Stimulated activated CD8-positive, alpha-beta memory T cell treated with anti-CD3 and anti-CD28 coated beads, Interleukin-4, amount 100 ng/mL, for 4 hours (primary cell): ENCODE measurements at places on chromosomes 5 and 9.

DNA sequence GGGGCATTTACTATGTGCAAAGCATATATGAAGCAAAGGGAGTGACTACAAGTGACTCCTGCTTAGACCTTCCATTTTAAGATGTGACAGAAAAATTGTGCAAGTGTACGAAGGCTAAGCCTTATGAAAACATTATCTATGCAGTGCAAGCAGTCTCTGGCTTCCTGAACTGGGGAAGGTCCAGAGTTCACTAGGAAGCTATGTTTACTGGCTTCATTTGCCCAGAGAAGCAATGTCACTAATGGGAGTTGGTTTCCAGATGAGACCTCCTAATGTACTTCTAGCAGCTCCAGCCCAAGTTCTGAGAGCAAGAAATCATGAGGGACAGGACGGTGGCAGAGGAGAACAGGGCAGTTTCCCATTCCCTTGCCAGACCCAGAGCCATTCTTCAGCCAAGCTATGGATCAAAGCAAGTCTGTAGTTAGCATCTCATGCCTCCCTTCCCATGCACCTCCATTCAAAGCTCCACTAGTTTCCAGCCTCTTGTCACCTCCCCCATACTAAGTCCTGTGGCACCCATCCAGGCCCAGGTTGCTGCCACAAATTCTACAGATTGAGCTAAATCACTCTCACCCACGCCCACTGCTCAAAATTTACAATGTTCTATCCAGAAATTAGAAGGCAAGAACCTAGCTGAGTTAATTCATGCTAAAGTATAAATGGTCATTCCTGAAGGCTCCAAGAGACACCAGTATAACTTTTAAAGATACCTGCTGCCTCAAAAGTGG, 21.8 kb downstream of the MCTP1 start:
- DNase-seq = no peak

- no peak for DNase-seq
These were observed 144.9 kb downstream of the MTX3 start for GRCh38 chr5:79846198-79846521.

GRCh38 chr5:36734422-36734821, 128.0 kb downstream of the SLC1A3 start:
- DNase-seq = no peak

- no peak for DNase-seq
These were observed 175.1 kb upstream of the PITX1 start for GRCh38 chr5:135208903-135209721.

GRCh38 chr9:87551772-87552217, 54.1 kb downstream of the DAPK1 start:
- no peak for DNase-seq

- DNase-seq = no peak
These were observed 60.3 kb downstream of the ANKRD33B start for GRCh38 chr5:10624206-10624605.

DNA sequence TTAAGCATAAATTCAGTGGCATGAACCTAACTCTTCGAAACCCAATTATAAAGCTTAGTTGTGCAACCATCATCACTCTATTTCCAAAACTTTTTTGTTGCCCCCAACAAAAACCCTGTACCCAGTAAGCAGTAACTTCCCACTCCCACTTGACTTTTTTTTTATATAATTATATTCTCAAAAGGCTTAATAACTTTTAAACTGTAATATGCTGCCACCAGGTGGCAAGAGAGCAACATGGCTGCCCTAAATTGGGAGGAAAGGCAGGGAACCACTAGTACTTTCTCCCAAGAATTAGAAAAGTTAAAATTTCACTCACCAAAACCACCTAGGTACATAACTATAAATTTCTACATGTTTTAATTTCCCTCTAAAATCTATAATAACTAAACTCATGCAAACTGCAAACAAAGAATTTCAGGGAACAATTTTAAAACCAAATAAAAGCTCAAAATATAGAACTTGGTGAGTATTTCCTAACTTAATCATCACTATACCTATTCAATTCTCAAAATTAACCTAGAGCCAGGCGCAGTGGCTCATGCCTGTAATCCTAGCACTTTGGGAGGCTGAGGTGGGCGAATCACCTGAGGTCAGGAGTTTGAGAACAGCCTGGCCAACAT, 50.2 kb upstream of the RNF38 start:
- no peak for DNase-seq

GRCh38 chr5:80348171-80348570, 28.4 kb downstream of the SPZ1 start:
- no peak for DNase-seq

- no peak for DNase-seq
These were observed 219.2 kb downstream of the MEF2C start for GRCh38 chr5:88663793-88664216.

- DNase-seq = no peak
These were observed 127.2 kb upstream of the ADAMTSL1 start for GRCh38 chr9:18346745-18347144.

DNA sequence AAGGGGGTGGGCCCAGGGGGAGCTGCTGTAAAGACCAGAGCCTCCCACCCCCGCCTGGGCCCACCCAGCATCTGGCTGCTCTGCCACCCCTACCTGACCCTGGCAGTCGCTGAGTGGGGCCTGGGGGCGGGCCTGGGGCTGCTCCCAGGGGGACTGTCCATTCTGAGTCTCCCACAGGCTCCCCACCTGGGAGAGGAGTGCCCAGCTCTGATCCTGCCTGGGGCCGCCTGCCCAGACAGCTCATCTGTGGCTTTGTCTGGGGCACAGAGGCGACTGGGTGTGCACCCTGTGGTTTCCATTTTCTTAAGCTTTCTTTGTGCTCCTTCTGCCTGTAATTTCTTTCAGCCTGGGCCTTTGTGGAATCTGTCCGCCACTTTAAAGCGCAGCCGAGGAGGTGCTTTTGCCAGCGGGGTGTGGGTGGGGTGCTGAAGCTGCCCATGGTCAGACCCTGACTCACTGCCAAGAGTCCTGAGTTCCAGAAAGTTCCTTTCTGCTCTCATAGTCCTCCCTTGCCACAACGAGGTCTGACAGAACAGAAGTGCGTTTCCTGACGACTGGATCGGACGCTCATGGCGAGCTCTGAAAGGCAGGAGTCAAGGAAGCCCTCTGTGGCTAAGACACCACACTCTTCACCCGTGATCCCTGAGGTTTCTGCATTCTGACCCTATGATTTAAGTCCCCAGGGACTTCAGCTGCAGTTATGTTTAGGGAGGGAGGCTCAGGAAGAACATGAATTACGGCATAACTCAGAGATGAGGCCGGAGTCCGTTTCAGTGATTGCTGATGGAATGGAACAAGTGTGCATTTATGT, 225.0 kb downstream of the FANCC start:
- DNase-seq = no peak

DNA sequence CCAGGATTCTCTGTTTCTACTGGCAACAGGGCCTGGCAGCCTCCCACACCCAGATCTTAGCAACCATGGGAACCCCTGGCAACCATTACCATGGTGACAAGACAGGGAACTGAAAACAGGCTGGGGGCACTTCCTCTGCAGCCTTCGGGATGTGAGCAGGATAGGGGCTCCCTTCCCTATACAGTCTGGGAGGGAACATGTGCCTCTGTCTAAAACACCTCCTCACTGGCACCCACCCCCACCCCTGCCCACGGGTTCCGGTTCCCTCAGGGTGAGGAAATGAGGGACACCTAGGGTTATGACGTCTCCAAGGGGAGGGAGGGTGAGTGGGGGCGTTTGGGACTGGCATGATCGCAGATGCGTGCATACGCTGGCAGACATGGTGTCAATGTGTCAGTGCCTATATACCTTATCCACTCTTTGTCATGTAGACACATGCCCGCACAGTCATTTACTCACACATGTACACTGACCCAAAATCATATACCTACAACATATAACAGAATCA, 3.0 kb upstream of the DNAJB5 start:
- DNase-seq = peak; percentile 50

GRCh38 chr5:34867660-34868059, 28.7 kb downstream of the TTC23L start:
- no peak for DNase-seq

- DNase-seq = no peak
These were observed 142.2 kb downstream of the PLCXD3 start for GRCh38 chr5:41368158-41368557.

GRCh38 chr5:172699999-172700364, 58.9 kb downstream of the NEURL1B start:
- no peak for DNase-seq

DNA sequence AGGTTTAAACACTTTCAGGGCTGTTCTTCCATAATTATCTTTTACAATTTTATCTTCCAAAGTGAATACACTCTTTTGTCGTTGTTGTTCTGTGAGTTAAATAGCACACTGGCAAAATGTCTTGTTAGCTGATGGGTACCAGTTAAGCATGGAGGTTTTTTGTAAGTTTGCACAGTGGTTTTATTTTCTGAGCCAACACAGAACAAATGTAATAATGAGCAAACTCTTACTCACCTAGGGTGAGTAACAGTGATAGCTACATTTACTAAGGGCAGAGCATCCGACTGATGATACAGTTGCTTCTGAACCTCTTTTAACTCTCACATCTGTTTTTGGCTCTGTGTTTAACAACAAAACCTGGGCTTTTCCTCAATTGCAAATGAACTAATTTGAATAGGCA, 103.2 kb downstream of the CTNND2 start:
- no peak for DNase-seq

GRCh38 chr5:61575103-61575502, 243.0 kb downstream of the ZSWIM6 start:
- DNase-seq = no peak

DNA sequence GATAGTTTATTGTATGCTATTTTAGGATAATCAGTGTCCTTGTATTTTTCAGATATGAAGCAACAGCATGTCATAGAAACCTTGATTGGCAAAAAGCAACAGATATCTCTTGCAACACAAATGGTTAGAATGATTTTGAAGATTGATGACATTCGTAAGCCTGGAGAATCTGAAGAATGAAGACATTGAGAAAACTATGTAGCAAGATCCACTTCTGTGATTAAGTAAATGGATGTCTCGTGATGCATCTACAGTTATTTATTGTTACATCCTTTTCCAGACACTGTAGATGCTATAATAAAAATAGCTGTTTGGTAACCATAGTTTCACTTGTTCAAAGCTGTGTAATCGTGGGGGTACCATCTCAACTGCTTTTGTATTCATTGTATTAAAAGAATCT, 14.5 kb downstream of the CCT5 start:
- DNase-seq = no peak

- DNase-seq = no peak
These were observed 3.4 kb downstream of the LRRC70 start for GRCh38 chr5:62581836-62582597.

- no peak for DNase-seq
These were observed 256.5 kb upstream of the FBXL7 start for GRCh38 chr5:15243301-15244020.

- no peak for DNase-seq
These were observed 10.5 kb upstream of the TRIM36 start for GRCh38 chr5:115180165-115180709.

DNA sequence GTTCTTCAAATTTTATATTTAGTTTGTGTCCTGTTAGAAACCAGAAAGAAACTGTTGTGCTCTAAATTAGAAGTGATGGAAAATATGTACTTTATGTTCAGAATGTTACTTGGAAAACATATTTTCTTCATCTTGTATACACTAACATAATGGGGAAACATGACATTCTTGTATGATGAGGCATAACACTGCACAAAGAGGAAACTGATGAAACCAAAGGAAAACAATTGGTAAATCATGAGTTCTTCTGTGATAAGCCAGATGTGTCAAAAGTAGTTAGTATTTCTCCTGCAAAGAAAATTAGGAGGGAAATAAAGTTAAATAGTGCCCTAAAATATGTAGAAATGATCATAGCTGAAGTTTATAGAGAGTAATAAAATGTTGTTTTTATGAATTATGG, 111.1 kb upstream of the FBN2 start:
- no peak for DNase-seq

GRCh38 chr9:131583836-131584555, 38.7 kb downstream of the PRRT1B start:
- DNase-seq = no peak

DNA sequence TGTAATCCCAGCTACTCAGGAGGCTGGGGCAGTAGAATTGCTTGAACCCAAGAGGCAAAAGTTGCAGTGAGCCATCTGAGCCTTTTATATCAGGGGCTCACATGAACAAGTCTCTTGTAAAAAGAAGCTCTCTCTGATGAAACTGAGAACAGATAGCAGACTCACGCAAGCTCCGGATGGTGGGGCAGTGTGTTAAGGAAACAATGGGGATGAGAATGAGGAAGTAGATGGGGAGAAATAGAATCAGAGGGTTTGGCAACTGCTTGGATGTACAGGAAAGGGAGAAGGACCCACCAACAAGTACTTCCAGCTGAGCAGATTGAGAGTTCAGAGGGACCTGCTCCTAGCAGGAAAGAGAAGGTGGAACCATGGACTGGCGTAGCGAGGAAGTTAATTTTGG, 18.6 kb downstream of the TMEM252 start:
- no peak for DNase-seq

DNA sequence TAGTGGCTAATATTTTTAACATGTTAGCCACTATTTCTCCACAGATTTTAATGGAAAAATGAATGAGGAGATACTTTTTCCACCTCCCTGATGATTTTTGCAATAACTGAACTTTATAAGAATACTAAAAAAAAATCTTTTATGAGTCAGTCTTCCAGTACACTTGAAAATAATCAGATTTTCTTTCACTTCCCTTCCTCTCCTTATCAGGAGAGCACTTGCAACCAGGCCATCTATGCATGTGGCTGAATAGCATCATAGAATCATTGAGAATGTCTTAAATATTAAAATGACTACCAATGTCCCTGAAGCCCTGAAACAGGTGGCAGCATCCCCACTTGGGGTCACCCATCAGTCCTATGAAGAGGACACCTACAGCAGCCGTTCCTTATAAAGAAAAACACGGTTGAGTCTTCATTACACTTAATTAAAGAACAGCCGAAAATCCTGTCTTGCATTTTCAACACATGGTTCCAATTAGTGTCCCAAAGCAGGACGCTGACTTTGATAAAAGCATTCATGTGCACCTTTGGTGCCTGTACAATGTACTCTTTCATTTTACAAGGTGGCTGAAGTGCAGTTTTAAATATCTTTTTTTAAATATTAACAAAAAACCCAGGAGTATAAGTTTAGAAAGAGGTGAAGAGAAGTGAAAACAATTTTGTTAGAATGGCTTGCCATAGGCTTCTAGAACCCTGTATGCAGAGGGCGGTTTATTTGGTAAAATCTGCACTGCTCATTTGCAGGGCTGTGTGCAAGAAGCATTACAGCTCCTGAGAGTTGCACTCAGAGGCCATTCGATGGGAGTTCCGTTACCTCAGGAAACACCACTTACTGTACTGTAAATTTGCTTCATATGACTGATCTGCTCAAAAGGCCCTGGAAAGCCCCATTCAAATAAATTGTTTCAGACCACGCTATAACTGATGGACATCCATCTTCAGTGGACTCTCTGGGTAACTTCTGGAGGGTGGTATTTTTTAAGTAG, 106.9 kb upstream of the VCAN start:
- no peak for DNase-seq
